ENCODE measurements at places on chromosomes 11 and 22.

DNA sequence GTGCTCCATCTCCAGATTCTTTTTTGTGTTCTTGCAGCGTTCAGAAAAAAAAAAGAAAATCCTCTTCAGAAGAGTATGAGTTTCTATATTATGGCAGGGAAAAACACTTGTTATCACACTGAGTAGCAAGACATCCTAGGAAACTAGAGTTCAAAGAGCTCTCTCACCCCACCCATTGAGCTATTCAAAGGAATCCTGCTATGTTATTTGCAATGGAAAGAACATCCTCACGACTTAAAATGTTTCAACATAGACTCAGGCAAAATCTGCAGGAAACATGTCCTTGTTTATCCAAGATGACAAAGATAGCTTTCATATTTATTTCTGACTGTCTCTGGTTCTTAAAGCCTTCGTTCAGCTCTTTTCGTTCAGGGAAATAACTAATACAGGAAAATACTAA, 331.6 kb upstream of the ANO5 start:
- DNase-seq: no peak

GRCh38 chr11:64672875-64673274, 50.1 kb downstream of the NRXN2 start:
- DNase-seq: no peak

DNA sequence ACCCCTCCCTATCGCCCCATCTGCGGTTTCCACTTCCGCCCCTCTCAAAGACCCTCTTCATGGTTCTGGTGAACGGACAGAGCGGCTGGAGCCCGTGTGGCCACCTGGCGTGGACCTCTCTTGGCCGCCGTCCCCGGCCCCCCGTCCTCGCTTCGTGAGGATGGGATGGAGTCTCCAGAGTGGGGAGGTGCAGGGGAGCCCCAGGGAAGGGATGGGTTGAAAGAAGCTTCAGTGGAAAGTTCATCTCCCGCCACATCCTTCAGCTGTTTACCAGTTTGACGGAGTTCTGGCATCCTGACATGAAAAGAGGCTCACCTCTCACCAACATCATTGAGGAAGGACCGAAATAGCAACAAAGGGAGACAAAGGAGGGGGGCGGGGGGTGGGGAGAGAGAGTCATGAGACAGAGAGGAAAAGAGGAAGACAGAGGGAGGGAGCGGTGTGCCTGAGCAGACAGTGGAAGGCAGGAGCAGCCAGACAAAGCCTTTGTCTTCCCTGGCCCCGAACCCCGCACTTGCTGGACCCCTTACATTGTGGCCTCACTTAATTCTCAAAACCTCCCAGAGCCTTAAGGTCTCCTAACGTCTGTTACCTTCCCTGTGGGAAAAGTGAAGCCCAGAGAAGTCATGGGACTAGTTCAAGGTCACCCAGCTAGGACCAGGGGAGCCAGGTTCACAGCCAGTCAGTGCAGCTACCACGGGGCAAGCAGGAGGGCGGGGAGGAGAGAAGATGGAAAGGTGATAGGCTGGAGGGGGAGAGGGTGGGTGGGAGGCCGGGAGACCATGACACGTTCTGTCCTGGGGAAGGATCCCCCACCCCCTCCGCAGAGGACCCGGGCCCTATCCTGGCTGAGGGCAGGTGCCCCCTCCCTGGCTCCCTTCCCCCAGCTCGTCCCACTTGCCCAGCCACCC, 54.9 kb downstream of the CD6 start:
- no peak for DNase-seq

GRCh38 chr22:36220451-36220921, 18.8 kb downstream of the APOL2 start:
- DNase-seq: peak; percentile 29

DNA sequence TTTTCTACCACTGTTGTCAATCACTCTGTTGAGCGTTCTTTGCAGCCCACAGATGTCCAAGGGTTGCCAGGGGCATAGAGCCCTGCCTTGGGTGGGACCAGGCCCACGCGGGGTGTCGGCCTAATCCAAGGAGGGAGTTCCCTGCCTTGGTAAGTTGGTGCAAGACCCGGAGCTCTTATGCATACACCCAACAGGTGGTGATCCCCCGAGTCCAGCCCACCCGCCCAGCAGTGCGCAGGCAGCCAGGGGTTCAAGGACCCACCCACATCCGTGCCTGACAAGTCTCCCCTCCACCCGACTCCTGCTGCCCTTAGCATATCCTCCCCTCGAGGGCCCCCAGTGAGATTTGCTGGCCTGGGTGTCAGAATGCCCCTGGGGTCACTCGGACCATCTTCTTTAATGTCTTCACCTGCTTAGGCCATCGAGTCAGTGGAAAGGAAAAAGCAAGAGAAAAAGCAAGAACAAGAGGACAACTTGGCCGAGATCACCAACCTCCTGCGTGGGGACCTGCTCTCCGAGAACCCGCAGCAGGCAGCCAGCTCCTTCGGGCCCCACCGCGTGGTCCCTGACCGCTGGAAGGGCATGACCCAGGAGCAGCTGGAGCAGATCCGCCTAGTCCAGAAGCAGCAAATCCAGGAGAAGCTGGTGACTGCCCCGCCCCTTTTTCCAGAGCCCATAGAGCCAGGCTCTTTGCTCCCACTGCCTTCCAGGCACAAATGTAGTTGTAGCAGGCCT, 12.2 kb downstream of the RIBC2 start:
- DNase-seq: no peak

GRCh38 chr22:39665229-39665628, 94.7 kb downstream of the CACNA1I start:
- DNase-seq: no peak

DNA sequence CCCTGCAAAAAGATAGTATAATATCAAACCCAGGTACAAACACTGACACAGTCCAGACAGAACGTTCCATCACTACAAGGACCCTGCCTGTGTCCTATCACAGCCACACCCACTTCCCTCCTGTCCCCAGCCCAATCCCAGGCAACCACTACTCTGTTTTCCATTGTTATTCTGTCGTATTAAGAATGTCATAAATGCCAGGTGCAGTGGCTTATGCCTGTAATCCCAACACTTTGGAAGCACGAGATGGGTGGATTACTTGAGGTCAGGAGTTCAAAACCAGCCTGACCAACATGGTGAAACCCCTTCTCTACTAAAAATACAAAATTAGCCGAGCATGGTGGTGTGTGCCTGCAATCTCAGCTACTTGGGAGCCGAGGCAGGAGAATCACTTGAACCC, 89.0 kb downstream of the TRMU start:
- DNase-seq: no peak

DNA sequence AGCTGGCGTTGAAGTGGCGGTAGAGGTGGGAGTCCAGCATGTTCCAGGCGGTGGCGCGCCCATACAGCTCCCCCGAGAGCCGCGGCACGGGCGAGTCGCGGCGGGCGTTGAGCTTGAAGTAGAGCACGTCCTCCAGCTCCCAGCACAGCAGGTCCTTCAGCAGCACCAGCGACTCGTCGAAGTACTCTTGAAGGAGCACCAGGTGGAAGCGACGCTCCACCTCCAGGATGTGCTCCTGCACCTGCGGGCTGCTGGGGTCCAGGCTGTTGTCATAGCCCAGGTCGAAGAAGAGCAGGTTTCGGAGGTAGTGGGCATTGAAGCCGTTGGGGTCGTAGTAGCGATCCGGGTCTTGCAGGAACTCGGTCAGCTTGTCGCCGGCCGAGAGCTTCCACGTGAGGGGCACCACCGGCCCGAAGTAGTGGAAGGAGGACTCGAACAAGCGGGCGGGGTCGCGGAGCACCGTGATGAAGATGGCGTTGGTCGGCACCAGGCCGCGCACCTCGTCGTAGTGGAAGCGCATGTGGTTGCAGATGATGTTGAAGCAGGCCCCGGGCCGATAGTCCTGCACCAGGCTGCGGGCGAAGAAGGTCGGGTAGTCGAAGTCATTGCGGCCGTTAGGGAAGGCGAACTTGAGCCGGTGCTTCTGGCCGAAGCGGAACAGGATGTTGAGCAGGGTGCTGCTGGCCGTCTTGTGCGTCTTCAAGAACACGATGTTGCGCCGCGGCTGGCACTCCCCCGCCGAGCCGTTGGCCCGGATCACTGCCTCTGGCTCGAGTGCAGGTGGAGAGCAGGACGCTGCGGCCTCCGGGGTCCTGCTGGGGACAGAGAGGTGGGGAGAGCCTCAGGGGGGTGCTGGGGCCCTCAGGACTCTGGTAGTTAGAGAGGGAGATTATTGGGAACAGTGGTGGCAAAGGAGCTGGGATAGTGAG, 9.0 kb upstream of the SEC14L6 start:
- no peak for DNase-seq

- DNase-seq: no peak
Observed at GRCh38 chr11:133520707-133521106, 11.6 kb downstream of the OPCML start.

DNA sequence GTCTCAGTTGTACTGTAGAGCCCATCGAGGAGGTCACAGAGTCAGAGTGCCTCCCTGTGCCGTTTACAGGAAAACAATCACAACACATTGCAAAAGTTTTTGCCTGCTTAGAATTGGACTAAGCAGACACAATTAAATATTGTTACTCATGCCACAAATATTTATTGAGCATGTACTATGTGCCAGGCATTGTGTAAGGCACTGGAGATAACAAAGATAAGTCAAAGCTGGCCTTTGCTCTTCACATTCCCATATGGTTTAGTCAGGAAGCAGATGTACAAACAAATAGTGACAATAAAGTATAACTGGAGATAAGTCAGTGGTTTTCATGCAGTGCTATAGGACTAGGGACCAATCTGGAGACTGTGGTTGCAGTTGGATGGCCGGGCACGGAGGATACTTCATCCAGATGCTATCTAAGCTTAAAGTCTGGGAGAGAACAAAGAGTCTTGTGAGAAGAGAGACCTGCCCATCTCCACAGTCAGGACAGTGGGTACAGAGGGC, 550.7 kb downstream of the INSC start:
- peak; percentile 55 for DNase-seq

DNA sequence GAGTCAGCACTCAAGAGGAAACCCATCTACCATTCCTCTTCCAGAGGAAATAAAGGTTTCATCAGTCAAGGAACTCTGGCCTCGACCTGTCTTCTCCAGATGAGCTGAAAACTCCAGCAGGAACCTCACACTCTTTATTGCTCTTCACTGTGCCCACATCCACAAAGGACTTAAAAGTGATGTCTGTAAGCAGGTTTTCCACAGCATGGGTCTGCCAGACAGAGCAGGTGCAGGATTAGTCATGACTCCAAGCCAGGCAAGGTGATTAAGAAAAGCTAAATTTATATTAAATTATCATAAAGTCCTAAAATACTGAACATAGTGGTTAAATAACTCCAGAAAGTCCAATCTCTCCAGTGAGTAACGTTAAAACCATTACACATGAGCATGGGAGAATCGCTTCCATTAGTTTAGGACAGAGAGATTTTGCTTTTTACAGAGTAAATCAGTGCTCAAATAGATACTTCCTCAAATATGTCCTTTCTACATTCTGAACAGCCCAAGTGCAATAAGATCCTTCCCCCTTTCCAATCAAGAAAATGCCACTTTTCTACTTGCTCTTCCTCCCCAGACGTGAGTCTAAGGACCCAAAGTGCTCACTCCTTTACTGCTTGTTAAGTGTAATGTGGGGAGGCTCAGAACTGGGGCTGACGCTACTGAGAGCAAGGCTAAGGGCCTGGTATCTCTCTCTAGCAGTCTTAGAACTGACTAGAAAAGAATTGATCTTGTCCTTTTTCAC, 10.7 kb upstream of the CKAP5 start:
- DNase-seq: no peak

GRCh38 chr11:8260202-8260966, 3.3 kb downstream of the LMO1 start:
- DNase-seq: no peak

GRCh38 chr22:35606916-35607315, 10.2 kb downstream of the MB start:
- no peak for DNase-seq

DNA sequence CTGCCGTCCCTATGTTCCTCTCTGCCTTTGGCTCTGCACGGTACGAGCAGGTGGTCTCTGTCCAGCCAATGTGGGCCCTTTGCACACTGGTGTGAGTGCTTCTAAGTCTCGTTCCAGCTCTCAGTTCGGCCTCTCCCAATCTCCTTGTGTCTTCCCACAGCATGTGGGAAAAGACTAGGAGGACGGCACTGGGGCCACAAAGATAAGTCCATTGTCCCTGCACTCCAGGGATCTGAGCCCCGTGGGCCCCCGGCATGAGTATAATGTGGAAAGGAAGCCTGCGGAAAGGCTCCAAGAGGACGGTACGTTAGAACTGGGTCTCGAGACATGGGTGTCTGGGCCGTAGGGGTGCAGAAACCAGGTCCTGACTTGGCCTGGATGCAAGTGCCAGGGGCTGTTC, 16.4 kb downstream of the MYEOV start:
- DNase-seq: no peak

DNA sequence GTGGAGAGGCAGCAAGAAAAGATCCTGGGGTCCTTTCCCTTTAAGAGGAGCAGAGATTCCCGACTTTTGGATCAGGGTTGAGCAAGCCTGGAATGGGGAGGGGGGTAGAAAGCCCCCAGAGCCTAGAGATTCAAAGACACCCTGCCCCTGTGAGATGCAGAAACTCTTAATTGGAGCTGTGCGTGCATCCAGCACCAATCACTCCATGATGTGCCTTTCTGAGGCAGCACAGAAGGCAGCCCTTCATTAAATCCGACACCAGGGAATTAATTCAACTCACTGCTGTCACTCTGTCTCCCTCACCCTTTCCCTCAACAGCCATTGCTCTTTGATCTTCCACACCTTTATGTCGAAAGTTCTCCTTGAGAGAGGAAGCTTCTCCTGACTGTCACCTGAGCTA, 43.0 kb downstream of the DSCAML1 start:
- DNase-seq: no peak

- DNase-seq: no peak
Observed at GRCh38 chr11:131987703-131988102, 617.3 kb downstream of the NTM start.

DNA sequence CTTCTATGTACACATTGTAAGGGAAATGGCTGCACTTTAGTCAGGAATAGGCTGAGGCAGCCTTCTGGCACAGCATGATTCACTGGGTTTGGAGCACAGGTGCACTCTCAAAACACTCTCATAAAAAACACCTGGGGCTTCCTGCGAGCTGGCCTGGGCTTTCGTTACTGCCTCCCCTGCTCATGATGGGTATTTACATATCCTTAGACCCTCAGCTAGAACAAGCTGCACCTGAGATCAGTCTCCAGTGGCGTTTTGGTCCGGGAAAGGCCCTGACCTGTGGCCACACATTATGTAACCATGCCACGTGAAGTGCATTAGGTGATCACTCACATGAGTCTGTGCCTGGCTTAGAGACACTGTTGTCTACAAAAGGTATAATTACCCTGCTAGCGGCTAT, 321.7 kb downstream of the TMEM135 start:
- DNase-seq: no peak

DNA sequence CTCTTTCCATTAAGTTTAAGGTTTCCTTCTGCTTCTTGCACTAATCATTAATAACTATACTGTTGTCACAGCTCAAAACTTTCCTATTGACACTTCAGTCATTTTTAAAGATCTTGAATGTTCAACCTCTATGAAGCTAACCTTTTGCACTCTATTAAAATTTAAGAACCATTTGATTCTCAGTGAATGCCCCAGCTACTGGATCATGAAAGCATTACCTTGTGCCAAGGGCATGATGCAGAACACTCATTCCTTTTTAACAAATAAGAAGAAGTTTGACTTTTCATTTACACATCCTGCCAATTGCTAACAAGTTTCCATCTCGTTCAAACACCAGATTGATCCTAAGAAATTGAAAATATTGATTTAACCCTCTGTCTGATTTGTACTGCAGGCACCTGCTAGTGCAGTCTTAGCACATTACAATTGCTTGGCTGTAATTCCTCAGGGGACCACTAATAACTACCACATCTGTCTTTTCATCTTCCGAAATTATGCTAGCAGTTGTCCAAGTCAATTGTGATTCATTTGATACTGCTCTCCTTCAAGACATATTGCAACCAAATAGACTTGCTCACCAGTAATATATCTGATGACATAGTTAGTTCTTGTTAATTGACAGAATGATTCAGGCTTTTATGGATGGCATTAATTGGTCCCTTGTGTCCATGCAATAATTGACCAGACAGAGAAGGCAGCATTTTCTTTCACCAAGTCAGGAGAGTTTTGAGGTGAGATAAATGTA, 158.4 kb downstream of the TEAD1 start:
- peak; percentile 7 for DNase-seq
